ENCODE measurements at places on chromosomes 7 and 10.

- no peak for DNase-seq
Measured at GRCh38 chr7:139775829-139776266, 1.9 kb downstream of the HIPK2 start.

GRCh38 chr7:39633563-39634477 is 10.4 kb downstream of the RALA start:
- no peak for DNase-seq

DNA sequence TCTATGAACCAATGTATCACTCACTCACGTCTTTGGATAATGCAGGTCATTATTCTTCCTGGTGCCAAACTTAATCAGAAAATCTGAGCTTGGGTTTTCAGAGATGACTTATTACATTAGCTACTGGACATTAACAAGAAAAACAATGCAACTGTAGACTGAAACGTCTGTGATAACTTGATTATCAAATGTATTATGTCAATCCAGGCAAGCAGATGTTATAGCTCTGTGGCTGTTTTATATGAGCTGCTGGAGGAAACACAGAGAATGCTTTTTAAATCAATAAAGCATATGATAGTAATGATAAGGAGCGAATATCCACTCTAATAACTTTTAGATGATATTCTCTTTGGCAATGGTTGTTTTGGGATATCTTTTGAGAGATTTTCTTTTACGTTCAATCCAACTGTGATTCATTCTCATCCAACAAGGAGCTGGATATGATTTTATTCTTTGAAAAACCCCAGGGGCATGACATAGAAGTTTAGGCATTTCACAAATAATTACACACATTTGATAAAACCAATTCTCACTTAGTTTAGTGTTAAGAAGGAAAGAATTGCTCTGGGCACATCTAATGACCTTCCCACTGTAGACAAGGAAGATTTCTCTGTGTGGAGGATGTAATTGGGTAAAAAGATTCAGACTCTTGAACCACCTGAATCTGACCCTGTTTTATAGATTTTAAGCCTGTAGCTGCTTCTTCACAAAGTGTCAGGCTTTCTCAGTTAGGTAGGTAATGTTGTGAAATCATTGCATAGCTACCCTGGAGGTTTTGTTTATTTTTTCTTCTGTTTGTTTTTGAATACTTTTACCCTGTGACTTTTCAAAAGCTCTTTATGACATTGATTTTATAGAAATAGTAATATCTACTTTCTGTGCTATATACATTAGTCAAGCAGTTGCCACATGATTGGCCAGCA is 1124.7 kb downstream of the DNAJB9 start:
- DNase-seq = no peak

DNA sequence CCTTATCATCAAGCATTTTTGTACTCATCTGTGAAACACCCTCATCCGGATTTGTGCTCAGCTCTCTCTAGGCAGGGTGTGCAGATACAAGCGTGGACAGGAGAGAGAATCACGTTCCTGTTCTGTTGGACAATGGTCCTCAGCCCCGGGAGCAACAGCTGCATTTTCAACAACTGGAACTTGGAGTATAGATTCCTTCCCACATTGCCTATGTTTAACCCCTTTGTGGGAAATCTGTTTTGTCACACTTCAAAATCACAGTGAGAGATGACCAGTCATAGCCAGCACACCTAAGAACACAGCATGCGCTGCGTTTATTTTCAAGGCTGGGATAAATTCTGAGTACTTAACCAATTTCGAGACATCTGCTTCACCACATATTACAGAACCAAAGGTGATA is 32.5 kb downstream of the MAP3K8 start:
- DNase-seq = no peak

DNA sequence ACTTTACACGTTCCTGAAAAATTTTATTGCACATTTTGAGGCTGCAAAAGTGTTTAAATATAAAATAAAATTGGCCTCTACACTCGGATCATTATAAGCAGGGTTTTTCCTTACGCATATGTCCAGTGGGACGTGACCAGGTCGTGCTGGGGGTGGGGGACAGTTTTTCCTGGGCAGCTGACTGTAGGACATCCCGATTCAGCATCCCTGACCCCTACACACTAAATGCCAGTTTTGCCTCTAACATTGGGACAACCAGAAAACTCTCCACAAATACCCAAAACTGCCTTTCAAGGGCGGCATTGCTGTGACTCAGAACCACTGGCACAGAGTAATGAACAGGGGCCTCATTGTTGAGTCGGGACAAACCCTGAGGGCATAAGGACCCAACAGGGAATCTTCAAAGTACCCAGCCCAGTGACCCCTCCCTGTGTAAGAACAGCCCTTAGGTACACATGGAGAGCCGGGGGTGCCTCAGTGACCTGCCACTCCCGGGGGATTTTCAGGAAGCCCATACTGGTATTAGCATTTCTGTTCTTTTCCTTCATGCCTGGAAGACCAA is 170.6 kb downstream of the ARHGAP21 start:
- DNase-seq = no peak

DNA sequence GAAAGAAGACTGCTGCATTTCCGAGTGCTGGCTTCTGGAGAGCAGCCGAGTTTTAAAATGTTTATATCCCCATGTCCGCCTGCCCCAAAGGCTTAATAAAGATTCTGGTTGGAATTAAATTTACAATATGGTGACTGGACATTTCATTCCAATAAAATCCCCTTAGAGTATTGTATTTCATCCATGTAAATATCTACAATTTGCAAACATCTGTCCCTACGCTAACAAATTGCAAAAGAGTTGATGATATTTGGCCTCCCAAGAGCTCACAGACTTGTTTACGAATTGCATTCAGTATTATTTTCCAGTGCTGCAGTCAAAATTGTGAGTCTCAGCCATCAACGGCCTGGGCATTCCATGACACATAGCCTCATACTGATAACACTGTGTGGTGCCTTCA is 50.1 kb downstream of the PLEKHS1 start:
- DNase-seq = no peak

- DNase-seq = no peak
Measured at GRCh38 chr7:98278408-98278807, 3.1 kb upstream of the BRI3 start.

GRCh38 chr7:16106300-16106699 is 315.0 kb downstream of the CRPPA start:
- no peak for DNase-seq

DNA sequence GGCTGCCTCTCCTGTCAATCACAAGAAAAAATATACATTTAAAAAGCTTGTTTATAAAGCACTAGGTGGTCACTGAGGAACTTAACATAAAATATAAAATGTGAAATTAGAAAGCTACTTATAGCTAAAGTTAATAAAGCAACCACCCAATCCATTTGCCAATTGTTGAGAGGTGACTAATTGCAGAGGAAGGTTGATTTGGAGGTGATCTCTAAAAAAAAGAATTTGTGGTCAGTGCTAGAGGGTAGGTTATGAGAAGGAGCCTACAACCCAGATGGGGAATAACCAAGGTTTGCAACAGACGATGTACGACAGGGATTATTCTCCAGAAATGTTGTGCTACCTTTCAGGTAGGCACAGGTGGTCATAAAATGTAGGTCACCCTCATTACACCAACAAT is 444.2 kb upstream of the C7orf33 start:
- no peak for DNase-seq

DNA sequence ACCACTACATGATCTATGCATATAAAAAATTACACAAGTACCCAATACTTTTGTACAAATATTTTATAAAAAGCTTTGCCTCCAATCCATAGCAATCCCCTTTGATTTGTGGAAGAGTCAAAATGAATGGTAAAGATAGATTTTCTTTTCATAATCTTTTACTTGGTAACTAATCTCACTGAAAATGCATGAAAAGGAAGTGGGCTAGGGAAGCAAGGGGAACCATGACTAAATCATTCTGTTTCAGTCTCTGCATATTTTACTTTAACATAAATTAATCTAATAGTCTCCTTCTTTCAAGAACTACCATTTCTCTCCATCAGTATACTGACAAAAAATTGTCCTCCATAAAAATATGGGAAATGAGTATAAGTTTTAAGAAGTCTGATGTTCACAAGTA is 96.9 kb downstream of the TES start:
- DNase-seq = no peak

GRCh38 chr7:71650653-71651337 is 518.9 kb downstream of the GALNT17 start:
- DNase-seq = no peak
